Tibial artery (tissue), 4 donors: ENCODE measurements at places on chromosomes 4 and X.

GRCh38 chr4:94332983-94333590 is 9.5 kb downstream of the HPGDS start:
- peaks cover 15% of the 10 kb centered on the region for H3K4me1 ChIP-seq
- H3K4me3 ChIP-seq: no peak overlapping the region
- H3K27ac ChIP-seq: no peak overlapping the region
- H3K36me3 ChIP-seq: no peaks in the 10 kb centered on the region

GRCh38 chr4:168716406-168717129 is 219.7 kb downstream of the PALLD start:
- no peak overlapping the region for H3K4me3 ChIP-seq
- H3K27ac ChIP-seq: peak overlapping the region; percentile 78
- DNase-seq: peak; percentile 52
- no peaks in the 10 kb centered on the region for H3K36me3 ChIP-seq
- H3K4me1 ChIP-seq: peaks cover 52% of the 10 kb centered on the region
- H3K27me3 ChIP-seq: no peaks in the 10 kb centered on the region

- H3K27ac ChIP-seq: no peak overlapping the region
- H3K4me1 ChIP-seq: peaks cover 7% of the 10 kb centered on the region
- no peaks in the 10 kb centered on the region for H3K36me3 ChIP-seq
- no peak for DNase-seq
These were observed 83.4 kb upstream of the LRPAP1 start for GRCh38 chr4:3615386-3616286.

DNA sequence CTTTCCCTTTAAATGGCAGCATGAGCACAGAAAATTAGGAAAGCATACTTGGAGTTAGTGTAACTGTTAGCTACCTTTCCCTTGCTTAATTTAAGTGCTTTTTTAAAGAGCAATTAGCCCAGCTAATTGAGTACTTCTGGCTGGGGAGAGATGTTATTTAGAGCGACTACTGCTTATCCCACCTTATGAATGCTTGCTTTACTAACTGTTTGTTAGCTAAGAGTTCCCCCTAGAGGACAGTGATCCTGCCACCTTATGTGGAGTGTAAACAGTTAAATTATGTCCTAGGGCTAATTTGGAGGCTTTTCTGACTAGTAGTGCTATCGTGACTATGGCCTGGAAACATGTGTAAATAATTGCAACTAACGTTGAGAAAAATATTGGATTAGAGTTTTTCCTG is 909.4 kb downstream of the FSTL5 start:
- DNase-seq: no peak
- no peaks in the 10 kb centered on the region for H3K27me3 ChIP-seq
- H3K4me3 ChIP-seq: no peak overlapping the region
- no peaks in the 10 kb centered on the region for H3K36me3 ChIP-seq

- DNase-seq: no peak
- H3K27me3 ChIP-seq: no peaks in the 10 kb centered on the region
- no peak overlapping the region for H3K4me3 ChIP-seq
- H3K4me1 ChIP-seq: no peaks in the 10 kb centered on the region
These were observed 663.4 kb upstream of the LCORL start for GRCh38 chr4:18684932-18685331.

GRCh38 chr4:12846368-12846767 is 637.8 kb downstream of the RAB28 start:
- no peak overlapping the region for H3K4me3 ChIP-seq
- DNase-seq: no peak

DNA sequence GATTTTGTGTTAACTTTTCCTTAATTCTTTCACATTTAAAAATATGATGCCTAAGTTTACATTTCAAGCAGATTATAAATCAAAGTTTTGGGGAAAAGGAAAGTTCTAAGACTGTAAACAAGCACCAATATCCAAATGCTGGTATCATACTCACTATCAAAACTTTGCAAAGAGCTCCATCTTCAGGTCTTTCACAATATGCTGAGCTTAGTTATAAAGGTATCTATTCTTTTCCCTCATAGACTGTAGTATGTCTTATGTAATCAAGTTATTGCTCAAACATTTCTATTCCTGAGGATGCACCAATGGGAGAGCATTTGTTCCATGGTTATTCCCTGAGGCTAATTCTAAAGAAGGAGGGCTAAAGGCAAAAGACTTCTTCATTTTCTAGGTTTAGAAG is 207.9 kb upstream of the FAM241A start:
- H3K4me1 ChIP-seq: no peaks in the 10 kb centered on the region
- no peak overlapping the region for H3K27ac ChIP-seq
- H3K36me3 ChIP-seq: no peaks in the 10 kb centered on the region
- no peaks in the 10 kb centered on the region for H3K27me3 ChIP-seq
- no peak for DNase-seq

DNA sequence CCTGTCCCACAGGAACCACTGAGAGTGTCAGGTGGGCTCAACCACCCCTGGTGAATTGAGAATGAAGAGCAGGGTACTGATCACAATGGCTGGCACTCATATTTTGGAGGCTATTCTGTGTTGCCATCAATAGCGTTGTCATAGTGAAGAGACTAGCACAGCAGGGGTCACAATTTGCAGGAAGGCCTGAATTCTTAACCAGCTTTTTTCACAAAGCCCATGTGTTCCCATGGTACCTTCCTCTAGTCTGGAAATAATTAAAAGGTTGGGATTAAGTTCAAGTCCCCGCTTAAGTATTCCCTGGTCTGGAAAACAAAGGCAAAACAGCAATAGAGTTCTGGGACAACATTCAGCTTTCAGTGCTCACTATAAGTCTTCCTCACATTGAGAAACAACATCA is 1051.7 kb downstream of the C4orf33 start:
- H3K4me3 ChIP-seq: no peak overlapping the region
- H3K27me3 ChIP-seq: no peaks in the 10 kb centered on the region
- H3K4me1 ChIP-seq: no peaks in the 10 kb centered on the region
- H3K27ac ChIP-seq: no peak overlapping the region

GRCh38 chr4:21327976-21328700 is 620.4 kb downstream of the KCNIP4 start:
- H3K27me3 ChIP-seq: no peaks in the 10 kb centered on the region
- H3K27ac ChIP-seq: no peak overlapping the region
- H3K4me3 ChIP-seq: no peak overlapping the region
- no peaks in the 10 kb centered on the region for H3K36me3 ChIP-seq
- H3K4me1 ChIP-seq: no peaks in the 10 kb centered on the region

GRCh38 chr4:15250021-15250441 is 177.8 kb upstream of the C1QTNF7 start:
- H3K4me1 ChIP-seq: peaks cover 6% of the 10 kb centered on the region
- peak overlapping the region; percentile 11 for H3K27ac ChIP-seq
- H3K36me3 ChIP-seq: no peaks in the 10 kb centered on the region
- H3K27me3 ChIP-seq: no peaks in the 10 kb centered on the region

DNA sequence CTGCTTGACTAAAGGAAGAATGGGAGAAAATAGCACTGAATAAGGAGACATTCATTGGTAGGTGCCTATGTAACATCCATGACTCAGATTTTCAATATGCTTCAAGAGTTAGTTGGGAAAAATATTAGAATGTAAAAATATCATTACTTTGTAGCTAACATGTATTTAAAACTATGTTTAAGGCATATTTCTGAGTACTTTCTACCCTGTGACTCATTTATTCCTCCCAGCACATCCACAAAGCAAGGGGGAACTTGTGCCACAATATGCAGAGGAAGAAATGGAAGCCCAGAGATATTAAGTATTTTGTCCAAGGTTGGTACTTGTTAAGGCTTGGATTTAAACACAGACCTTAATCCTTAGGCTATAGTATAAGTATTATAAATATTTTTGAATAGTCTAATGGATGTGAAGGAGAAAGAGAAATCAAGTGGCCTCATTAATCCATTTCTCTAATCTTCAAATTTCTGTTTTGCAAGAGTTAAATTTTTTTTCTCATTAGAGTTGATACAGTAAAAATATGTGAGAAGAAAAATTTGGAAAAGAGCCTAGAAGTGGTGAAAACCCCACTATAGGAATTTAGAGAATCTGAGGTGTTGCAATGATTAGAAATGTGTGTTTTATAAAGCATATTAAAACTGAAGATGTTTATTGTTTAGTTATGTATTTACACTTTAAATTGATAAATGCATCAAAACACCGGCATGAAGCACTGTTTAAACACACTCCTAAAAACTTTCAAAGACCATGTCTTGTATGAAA is 149.3 kb upstream of the GYPA start:
- H3K27me3 ChIP-seq: no peaks in the 10 kb centered on the region
- no peak for DNase-seq
- no peak overlapping the region for H3K27ac ChIP-seq
- H3K4me3 ChIP-seq: no peak overlapping the region
